Stimulated activated CD4-positive, alpha-beta T cell treated with anti-CD3 and anti-CD28 coated beads, Interleukin-1b, Interleukin-23, amount 100 ng/mL, for 1 hour (primary cell): ENCODE measurements at places on chromosomes 6 and 20.

DNA sequence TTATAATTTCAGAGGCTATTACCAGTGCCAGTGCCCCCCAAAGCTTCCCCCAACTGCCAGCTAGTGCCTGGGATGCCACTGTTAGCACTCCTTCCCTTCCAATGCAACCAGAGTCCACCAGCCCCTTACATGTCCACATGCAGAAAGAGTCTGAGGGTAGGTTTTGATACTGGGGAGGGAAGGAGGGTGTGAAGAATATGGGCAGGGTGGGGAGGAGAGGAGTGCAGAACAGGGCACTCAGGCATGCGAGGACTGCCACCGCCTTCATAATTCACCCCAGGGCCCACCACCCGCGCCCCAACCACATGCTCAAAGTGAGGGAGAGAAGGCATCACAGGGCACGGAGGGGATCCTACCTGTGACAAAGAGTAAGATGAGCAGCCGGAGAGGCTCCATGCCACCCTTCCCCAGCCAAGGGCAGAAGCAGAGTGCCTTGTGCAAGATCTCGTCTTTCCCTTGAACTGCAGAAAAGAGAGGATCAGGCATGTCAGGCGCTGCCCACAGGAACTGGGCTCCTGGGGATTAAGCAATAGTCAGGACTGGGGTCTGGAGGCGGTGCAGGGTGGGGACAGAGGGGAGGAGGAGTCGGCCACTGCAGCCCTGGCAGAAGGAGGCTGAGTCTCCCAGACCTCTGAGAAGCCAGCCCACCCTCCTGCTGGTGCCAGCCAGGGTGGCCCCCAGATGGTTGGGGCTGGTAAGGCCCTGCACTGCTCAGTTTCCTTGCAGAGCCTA lies at the start of gene TREM2:
TSS of gene TREM2 (minus strand) at position 430 of the 732 bp plus-strand sequence. CDS start at position 396, 34 bp downstream.
- no peak for DNase-seq

DNA sequence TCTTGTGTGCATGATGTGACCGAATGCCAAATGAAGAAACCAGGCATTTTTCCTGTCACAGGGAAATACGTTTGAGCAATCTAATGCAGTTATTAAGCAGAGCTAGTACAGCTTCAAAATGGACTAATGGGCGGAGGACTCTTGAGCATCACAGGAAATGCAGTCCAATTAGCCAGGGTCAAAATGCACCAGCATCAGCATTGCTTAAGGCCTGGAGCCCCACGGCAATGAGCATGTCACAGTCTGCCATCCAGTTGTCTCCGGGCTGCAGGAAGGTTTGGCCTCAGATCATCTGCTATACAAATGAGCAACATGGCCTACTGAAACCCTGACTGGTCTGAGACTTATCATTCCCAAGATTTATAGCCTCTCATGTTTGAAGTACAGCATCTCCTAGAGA lies 652.1 kb upstream of the SLC35B3 start:
- DNase-seq = no peak

DNA sequence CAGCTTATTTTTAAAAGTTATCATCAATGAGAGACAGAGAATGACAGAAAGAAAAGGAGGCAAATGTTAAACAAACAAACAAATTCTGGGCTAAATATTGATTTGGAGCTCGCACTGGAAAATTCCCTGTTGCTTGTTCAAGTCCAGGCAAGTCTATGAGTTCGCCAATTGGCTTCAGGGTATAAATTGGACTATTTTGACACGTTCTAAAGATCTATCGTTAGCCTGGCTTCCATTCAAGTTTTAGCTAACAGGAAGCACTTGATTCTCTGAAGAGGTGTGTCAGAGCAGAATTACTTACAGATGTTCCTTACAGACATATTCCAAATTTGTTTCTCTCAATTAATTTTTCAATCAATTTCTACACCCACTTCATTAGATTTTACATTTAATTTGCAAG lies 15.8 kb upstream of the RFPL4B start:
- no peak for DNase-seq

DNA sequence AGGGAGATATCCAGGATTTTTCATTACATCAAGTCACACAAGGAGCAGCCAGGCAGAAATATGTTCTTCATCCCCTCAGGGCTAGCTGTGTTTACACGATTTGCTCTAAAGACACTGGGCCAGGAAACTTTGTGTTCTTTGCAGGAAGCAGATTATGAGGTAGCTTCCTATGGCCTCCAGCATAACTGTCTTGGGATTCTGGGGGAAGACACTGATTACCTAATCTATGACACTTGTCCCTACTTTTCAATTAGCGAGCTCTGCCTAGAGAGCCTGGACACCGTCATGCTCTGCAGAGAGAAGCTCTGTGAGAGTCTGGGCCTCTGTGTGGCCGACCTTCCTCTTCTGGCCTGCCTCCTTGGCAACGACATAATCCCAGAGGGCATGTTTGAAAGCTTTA lies 11.2 kb downstream of the FAM120B start:
- DNase-seq = no peak

- DNase-seq = no peak
Observed at GRCh38 chr6:158022749-158023596, 41.3 kb downstream of the SYNJ2 start.

- DNase-seq = no peak
Observed at GRCh38 chr20:19466206-19466928, 253.9 kb downstream of the SLC24A3 start.

GRCh38 chr20:50728981-50729874 lies 2.2 kb upstream of the PARD6B start:
- no peak for DNase-seq

DNA sequence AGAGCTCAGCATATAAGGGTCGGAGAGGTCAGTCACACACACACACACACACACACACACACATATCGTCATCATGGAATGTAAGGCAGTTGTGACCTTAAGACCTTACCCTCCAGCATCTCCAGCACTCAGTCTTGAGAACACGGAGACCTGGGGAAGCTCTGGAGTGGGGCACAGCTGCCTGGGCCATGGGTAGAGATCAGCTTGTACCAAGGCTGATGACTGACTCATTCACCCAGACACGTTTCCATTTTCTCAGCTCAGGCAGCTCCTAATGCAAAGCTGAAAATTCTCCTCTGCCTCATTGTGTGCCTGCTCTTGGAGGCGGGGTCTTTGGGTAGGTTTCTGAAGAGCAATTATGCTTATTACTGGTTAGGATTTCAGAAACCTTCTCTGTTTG lies 38.3 kb upstream of the PDYN start:
- DNase-seq = no peak

- DNase-seq = no peak
Observed at GRCh38 chr6:53896196-53896595, 101.4 kb downstream of the LRRC1 start.

DNA sequence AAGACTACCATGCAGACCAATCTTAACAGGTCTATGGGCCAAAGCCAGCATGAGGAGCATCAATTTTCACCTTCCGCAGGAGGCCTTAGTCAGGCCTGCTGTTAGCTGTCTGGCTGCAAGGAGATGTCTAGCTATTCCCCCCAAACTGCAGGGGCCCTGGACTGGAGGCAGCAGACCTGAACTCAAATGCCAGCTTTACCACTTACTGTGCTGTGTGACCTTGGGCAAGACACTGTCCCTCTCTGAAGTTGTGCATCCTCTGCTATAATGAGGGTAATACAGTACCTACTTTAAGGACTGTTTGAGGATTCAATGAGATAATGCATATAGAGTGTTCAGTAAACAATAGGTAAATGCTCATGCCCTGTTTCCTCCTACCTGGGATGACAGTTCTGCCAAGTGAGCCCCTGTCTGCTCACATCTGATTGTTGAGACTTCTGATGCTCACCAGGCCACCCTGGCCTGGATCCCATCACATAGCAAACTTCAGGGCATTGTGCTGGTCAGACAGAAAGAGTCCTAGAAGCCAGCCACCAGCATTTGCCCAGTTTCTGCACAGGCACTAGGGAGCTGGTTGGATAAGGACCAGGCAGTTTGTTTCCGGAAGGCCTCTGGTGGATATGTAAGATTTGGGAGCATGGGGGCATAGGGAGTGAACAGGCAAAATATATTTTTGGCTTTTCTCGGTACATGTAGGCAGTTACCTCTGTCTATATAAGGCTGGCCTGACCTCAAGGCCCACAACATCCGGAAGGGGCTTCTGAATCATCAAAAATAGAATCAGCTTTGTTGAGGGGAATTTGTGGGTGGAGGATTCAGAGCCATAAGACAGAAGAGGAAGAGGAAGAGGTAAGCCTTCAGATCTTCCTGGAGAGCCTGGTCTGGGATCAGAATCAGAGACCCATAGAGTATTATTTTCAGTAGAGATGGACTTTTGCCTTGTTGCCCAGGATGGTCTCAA lies 2.3 kb upstream of the OCSTAMP start:
- DNase-seq = no peak

GRCh38 chr6:97805596-97805995 lies 522.6 kb upstream of the MMS22L start:
- no peak for DNase-seq

DNA sequence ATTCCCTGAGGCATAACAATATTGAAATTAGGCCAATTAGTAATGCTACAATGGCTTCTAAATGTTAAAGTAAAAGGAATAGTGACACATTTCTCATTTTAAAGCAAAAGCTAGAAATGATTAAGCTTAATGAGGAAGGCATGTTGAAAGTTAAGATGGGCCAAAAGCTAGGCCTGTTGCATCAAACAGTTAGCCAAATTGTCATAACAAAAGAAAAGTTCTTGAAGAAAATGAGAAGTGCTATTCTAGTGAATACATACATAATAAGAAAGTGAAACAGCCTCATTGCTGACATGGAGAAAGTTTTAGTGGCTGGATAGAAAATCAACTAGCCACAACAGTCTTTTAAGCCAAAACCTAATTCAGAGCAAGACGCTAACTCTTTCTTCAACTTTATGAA lies 12.9 kb downstream of the OR2A4 start:
- DNase-seq = no peak

DNA sequence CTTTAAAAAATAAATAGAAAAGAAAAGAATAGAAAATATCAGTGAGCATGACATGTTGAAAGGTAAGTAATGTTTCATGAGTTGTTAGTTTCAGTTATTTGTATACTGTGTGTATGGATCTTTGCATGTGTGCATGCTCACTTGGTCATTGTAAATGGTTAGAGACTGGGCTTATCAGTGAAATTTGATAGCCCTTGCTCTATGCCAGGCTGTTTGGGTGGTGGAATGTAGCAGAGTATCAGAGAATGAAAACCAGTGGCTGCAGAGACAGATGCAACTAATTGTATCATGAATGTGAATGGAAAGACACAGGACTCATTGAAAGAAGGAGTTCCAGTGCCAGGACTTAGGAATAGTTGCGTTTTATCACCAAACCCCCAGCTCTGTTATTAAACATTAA lies 4.2 kb downstream of the GSTA2 start:
- DNase-seq = no peak

GRCh38 chr20:46897328-46897880 lies 2.8 kb downstream of the EYA2 start:
- DNase-seq = no peak

- no peak for DNase-seq
Observed at GRCh38 chr6:76135481-76135880, 63.0 kb upstream of the IMPG1 start.

GRCh38 chr20:52975029-52975732 lies 3.0 kb downstream of the TSHZ2 start:
- no peak for DNase-seq

- no peak for DNase-seq
Observed at GRCh38 chr6:150470131-150470530, 101.3 kb downstream of the IYD start.

DNA sequence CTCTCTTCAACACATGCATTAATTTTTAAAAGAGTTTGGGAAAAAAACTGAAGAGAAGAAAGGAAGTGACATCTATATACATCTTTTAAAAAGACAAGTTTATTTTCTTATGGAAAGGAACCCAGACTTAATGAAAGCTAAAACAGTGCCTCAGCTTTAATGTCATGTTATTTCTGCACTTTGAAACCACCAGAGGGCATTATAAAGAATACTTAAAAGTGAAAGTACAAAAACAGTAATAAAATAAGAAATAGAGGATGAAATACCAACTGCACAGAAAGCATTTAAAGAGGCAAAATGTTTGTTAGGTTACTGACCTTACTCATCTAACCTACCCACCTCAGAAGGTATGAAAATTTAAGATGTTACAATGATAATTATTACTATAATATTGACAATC lies 98.8 kb downstream of the HUS1B start:
- DNase-seq = no peak

DNA sequence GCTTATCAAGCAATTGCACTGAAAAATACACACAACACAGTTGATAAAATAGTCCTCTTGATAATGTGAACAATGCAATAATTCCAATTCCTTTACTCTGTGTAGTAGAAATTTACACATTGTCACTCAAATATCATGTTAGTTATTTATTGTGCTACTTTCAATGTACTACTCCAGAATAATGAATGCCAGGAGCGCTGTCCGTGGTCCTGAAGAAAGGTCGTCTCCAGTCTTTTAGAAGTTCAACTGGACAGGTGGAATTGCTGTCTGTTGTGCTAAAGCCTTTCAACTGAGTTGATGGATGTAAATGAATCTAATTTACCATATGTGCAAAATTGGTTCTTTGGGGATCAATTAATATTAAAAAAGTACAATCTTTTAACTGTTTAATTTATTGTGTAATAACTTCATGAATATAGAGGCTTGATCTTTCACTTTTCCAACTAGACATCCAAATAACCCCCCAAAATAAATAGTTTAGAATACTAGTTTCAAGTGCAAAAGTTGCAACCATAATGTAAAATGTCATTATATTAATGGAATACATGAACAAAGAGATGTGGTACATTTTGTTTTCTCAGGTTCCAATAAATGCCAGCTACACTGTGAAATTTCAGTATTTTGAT lies 3.2 kb downstream of the GRIK2 start:
- DNase-seq = no peak

DNA sequence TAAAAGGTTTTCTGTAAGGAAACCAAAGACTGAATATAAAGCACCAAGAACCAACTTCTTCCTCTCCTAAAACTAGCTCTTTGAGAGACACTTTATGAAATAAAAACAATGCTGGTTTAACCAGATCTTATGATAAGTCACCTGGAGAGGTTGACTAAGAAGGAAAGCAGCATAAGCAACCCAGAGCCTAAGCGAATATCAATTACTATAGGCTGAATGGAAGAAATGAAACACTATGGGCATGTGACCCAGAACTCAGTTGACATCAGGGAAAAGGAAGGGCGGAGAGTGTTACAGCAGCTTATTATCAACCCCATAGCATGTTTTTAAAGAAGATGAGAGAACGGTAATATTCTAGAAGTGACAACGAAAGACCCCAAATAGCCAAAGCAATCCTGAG lies 94.1 kb upstream of the STMND1 start:
- DNase-seq = no peak

DNA sequence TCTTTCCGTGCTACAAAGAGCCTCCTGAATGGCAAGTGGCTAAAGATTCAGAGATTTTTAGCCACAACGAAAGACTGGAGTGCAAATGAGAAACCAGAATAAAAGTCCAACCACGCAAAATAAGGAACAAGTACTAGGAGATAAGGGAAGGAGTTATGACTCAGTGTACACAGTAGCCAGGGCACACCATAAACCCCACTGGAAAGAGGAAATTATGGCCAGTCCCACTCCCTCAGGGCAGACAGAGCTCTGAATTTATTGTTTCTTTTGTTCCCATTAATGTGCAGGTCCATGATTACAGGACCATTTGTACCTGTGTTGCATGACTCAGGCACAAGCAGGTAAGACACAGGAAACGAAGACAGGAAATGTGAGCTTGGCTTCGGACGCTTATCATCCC lies 150.3 kb upstream of the PREP start:
- no peak for DNase-seq

- peak; percentile 44 for DNase-seq
Observed at GRCh38 chr20:32204205-32205109, 3.1 kb downstream of the PLAGL2 start.
